ENCODE measurements at places on chromosomes 7 and 10. TPM values are rescaled to one million over a fixed set of nuclear protein-coding genes. Genes with fewer than 3 reads are reported as not detected.

GRCh38 chr7:39664057-39664456 is 40.7 kb downstream of the RALA start:
- no peak for DNase-seq

GRCh38 chr7:25911738-25912607 is 240.0 kb upstream of the NFE2L3 start:
- DNase-seq: no peak

DNA sequence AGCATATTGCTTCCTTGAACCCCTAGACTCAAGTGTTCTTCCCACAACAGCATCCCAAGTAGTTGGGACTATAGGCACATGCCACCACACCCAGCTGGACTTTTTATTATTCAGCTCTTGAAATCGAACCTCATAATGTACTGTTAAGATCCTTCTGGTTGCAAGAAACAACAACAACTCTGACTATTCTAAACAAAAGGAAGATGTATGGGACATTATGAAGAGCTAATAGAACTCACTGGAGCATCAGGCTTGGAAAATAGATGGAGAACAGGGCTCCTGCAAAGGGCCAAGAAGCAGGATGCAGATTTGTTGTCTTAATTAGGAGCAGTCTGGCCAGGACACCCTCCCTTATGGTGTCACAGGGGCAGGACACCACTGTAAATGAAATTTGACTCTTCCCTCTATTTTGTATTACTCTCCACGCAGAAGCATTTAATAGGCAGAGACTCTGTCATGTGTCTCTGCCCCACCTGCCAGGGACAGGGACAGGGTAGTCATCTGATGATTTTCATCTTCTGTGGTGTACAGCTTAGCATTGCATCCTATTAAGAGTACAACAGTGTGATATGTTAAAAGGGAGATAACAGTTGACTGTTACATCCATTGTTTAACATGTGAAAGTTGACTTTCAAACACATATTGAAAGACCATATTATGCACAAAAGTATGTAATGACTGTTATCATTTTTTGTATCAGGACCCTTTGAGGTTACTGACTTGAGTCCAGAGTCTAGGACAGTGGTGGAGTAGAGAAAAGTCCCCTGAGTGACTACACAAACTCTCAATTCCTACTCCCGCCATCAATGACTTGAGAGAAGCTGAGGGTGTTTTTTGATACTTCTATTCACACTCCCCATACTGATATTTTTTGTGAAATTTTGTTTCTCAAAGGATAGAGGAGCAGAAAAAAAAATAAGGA is 157.3 kb downstream of the LRRC4 start:
- no peak for DNase-seq

- DNase-seq: peak; percentile 25
Observed at GRCh38 chr10:36492590-36493515, 632.5 kb upstream of the ANKRD30A start.

- DNase-seq: peak; percentile 16
Observed at GRCh38 chr7:142607351-142607750, 141.9 kb upstream of the PRSS1 start.

DNA sequence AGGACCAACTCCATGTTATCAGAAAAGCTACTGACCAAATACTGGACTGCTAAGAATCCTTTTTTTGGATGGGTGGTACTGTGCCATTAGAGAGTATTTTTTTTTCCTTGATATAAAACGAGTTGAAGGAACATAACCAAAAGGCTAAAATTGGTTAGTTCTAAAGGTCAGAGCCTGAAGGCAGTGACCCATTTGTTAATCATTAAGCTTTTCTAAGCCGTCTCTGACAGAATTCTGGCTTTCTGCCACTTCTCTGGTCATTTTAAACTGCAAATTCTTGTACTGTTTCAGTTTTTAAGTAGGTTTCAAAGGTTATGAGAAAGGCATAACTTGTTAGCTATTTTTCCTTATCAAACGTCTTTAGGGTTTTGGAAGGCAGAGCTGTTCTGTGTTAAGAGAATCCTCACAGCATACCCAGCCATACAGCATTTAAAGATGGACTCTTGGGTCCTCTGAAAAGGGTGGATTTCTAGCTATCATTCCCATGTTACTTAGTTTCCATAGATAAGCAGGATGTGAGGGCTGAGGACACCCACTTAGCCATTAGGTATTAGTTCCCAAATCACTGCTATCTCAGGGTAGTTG is 196.8 kb downstream of the RNLS start:
- peak; percentile 35 for DNase-seq

GRCh38 chr7:114086914-114087652 is 168.3 kb upstream of the PPP1R3A start:
- DNase-seq: no peak

DNA sequence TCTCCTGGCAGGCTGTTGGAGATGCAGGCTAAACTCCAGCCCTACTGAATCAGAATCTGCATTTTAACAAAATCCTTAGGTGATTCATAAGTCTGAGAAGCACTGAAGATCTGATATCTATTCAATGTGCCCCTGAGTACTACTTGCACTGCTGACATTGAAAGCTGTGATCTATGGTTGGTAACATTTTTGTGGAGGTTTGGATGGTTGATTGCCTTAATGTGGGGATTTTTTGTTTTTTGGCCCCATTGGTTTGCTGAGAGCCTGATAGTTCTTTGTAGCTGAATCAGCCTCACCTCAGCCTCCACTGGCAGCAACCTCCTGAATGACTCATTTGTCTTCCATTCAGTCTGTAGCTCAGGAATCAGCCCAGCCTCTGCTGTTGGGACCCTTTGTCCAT is 14.7 kb upstream of the LRRN3 start:
- peak; percentile 31 for DNase-seq

DNA sequence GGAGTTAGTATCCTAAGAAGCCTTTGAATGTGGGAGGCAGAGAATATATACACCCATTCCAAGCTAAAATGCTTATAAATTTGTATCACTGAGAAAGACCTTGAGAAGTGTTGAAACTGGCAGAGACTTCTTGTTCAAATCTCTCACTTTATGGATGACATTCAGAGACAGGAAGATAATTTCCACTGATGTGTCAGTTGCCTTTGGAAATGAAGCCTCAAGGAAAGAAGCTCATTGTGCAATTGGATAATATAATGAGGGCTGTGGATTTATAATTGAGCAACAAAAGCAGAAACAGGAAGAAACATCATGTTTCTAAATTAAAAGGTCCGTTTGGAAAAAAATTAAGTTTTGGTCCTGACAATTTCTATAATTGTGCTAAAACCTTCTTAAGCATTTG is 789.9 kb upstream of the IGFBP3 start:
- DNase-seq: no peak

- DNase-seq: no peak
Observed at GRCh38 chr7:93921186-93921585, 349 bp upstream of the GNG11 start.

DNA sequence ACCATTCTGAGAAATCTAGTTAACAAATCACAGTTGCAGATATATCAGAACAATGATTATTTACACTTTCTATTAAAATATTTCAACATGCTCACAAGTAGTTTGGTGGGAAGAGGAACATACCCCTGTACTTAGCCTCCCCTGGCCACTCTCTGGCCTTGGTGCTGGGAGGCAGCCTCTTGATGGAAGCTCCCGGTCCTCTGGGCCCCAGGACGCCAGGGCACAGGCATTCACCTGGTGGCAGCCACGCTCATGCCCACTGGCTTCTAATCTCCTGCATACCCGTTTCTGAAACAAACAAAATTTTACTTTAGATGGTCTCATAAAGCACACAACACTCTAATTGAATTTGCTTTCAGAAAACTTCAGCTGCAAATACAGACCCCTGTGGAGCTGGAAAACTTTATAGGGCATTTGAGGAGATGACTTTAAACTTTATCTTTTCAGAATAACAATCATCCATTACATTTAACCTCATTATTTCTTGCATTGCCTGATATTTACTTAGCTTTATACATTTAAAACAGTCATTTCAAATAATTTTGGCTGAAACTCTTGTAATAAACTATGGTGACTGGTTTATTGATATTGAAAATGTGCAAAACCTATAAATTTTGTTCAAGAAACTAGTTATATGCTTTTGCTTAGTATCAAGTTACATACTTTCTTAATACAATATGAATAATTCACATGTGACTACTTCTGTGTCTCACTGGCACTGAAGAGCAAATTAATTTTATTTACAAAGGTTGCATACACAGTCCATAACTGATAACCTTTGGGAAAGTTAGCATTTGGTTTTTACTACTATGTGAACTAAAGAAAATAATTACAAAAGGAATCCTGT is 30.8 kb downstream of the C10orf143 start:
- no peak for DNase-seq

- DNase-seq: no peak
Observed at GRCh38 chr10:81444242-81444929, 430.6 kb upstream of the NRG3 start.

- DNase-seq: no peak
Observed at GRCh38 chr10:9301554-9301953, 1247.1 kb downstream of the GATA3 start.

- peak; percentile 23 for DNase-seq
Observed at GRCh38 chr7:22116451-22117030, 170.8 kb upstream of the CDCA7L start.

- DNase-seq: no peak
Observed at GRCh38 chr7:3280445-3280844, 20.6 kb upstream of the SDK1 start.

GRCh38 chr10:109906316-109906715 is 17.0 kb downstream of the XPNPEP1 start:
- no peak for DNase-seq

DNA sequence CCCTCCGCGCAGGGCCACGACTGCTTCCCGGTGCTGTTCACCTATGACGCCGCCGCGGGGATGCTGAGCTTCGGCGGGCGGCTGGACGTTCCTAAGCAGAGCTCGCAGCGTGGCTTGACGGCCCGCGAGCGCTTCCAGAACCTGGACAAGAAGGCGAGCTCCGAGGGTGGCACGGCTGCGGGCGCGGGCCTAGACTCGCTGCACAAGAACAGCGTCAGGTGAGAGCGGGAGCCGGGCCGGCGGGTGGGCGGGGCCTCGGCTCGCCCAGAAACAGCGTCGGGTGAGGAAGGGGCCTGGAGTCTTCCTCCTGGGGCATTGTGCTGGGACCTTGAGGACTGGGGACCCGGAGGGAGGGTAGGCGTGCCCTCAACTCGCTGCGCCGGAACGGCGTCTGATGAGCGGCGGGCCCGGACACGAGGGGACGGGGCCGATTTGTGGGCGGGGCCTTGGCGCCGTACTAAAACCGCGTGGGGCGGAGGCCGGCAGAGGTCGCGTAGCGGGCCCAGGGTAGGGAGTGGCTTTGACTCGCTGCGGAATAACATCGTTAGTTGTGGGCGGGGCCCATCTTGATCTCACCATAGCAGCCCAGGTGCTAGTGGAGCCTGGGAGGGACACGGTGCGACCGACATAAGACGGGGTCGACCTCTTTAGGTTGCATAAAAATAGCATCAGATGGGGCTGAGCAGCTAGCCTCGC is 15.6 kb downstream of the PDAP1 start:
- peak; percentile 53 for DNase-seq

DNA sequence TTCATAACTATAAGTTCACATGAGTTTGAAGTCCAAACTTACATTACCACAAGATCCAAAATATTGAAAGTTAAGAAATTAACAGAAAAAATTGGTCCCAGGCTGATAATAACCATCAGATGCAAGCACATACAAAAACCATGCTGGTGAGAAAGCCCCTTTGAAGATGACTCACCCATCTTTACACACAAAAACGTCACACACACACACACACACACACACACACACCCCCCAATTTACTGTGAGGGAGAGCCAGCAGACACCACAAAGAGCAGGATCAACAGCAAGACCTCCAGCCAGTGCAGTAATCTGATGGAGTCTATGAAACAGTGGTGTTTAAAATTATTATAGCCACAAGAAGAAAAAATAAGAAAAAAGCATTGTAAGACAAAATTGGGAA is 50.1 kb upstream of the DRGX start:
- peak; percentile 39 for DNase-seq

- DNase-seq: no peak
Observed at GRCh38 chr7:33452805-33453502, 323.6 kb downstream of the BBS9 start.

- DNase-seq: no peak
Observed at GRCh38 chr10:46014206-46014605, 16.2 kb downstream of the NCOA4 start.

DNA sequence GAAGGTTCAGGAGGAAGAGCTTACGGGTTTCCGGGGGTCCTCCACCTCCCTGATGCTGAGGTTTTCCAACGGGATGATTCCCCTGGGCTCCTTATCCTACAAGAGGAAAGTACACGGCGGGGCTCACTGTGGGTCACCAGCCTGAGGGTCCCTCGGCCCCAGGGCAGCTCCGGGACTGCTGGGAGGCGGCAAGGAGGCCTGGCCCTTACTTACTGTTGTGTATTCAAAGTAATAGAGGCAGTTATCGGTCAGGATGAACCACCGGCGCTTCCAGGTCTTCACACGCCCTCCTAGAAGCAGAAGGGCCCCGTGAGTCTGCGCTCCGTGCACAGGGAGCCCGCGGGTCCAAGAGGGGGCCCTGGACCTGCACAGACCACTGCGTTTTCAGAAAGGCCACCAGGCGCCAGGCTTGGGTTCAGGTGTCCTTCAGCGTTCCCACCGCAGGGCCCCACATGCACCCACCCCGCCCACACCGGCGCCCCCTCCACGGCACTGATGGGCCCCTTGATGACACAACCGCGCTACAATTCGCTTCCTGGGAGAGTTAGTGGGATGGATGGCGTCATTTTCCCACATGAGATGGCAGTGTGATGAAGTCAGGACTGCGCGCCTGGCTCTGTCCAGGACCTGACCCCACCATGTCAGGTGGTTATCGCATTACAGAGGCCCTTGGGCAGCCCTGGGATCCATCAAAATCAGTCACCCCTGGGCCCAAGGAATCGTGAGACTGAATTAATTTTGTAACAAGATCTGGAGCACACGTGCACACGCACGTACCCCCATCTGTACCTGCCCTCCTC is 106.7 kb downstream of the CYTH3 start:
- no peak for DNase-seq

- DNase-seq: no peak
Observed at GRCh38 chr10:119501690-119502089, 40.8 kb downstream of the RGS10 start.

GRCh38 chr7:66452165-66452564 is 176.5 kb upstream of the KCTD7 start:
- no peak for DNase-seq

DNA sequence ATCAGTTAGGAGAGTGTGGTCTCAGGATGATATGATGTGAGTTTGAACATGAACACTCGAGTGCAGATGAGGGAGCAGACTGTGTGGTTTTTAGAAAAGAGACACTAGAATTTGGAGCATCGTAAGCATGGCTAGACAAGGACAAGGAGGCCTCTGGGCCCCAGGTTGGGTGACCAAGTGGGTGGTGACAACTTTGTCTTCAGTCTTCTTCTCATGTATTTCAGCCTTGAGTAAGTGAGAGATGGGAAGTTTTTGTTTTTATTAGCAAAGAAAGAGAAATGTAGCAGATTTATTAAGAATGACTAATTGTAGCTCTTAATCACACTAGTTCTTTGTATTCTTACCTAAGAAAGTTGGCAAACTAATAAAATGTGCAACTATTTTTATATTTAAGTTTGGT is 16.3 kb downstream of the TES start:
- DNase-seq: no peak

GRCh38 chr10:90959826-90960225 is 38.9 kb upstream of the ANKRD1 start:
- DNase-seq: no peak

GRCh38 chr7:16847381-16847860 is 34.4 kb downstream of the AGR3 start:
- peak; percentile 30 for DNase-seq

Gene FAM25G
- total RNA-seq: not detected

Gene FKBP6
- total RNA-seq: not detected

Gene HGF
- not detected for total RNA-seq

Gene TMEM213
- total RNA-seq: not detected

Gene LIPM
- 0.11 TPM for total RNA-seq

Gene HOXA7
- total RNA-seq: 13.3 TPM

Gene CALHM1
- not detected for total RNA-seq

Gene CCDC172
- not detected for total RNA-seq

Gene FAM180A
- total RNA-seq: 2.6 TPM

Gene CASTOR2
- 4.7 TPM for total RNA-seq

Gene SLC26A3
- not detected for total RNA-seq

All from foreskin keratinocyte (primary cell).